C1 segment of cervical spinal cord (tissue), 14 donors: ENCODE measurements at places on chromosomes 4 and X.

GRCh38 chr4:158032733-158033415 lies 140.0 kb downstream of the GASK1B start:
- no peak for DNase-seq

DNA sequence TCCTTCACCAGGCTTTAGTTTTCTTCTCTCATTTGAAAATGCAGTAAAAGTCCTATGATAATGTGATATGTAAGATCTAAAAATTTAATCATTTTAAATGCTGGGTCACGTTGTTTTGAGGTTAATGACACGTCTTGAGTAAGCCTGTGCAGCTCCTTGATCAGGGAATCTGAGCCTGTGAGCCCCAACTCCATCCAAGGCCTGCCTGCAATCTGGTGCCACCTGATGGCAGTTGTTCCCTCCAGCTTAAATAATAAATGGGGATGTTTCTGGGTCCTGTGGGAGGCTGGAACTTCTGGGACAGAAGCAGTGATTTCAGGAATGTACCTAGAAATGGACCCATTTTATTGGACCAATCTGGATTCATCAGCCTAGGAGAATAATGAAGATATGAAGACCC lies 455.4 kb upstream of the ADGRL3 start:
- no peak for DNase-seq

DNA sequence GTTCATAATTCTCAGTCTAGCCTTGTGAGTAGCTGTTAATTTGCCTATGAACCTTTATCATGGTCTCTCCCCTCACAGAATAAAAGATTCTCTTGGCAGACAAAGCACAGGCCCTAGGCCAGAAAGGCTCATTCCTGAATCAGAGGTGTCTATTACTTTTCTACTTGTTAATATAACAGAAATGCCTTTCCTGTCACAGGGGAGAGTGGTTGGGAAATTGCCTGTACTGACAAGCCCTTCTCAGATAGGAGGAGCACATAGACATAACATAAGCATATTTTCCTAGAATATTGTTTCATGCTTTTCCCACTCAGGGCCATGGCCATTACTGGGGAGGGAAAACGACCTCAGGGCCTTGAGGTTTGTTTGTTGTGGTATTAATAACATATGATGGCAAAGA lies 308.3 kb downstream of the BMPR1B start:
- no peak for DNase-seq

GRCh38 chr4:48898733-48899431 lies 7.7 kb downstream of the OCIAD2 start:
- DNase-seq: no peak

- DNase-seq: no peak
These were observed 3.2 kb upstream of the AREG start for GRCh38 chr4:74441744-74442143.

DNA sequence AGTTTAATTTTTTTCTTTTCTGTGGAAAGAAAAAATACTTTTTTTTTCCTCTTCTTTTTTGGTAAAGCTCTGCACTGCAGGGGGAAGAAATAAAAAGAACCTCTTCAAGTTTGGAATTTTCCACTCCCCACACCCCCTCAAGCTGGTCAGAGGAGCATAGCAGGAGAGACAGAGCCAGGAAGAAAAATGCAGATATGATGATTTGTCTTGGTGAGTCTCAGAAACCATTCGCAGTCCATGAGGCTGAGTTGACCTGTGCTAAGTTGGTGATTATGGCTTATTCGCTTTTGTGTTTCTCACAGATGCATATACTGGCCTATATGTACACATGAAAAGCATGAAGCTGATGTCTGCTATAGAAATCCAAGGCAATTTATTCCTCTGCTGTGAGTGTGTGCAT lies 205.9 kb downstream of the LDB2 start:
- DNase-seq: no peak

- DNase-seq: no peak
These were observed 313.0 kb downstream of the ARHGAP10 start for GRCh38 chr4:148044912-148045352.

DNA sequence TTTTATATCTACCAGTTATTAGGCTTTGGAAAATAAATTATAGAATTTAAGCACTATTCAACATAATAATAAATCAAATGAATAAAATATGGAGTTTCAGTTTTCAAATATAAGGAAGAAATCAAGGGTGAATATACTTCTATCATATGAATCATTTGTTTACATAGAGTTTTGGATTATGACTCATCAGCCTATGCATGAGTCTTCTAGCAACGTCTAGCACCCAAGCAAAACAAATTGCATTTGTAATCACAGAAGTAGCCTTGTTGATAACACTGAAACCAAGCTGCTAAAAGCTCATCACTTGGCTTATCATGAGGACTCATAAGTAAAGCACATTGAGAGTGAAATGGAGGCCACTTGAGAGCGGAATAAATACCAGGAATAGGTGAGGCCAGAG lies 434.6 kb downstream of the PCDH11X start:
- DNase-seq: no peak
